ENCODE measurements at places on chromosomes 5 and 9.

DNA sequence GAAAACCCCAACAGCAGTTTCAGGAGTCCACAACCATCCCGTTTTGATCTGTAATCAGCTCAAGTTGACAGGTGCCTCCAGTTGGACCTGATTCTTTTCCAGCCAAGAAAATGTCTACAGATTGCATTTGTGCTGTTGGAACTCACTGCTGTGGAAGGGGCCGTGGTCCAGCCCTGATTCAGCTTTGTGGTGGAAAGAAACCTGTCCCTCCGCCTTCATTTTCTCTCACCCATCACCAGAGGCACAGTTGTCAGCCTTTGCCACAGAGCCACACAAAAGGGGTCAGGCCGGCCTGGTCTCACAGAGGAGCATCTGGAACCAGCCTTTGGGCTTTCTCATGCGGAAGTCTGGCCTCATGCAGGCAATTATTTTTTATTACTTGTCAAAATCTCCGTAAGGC lies 483.6 kb downstream of the GADD45G start:
- DNase-seq = no peak

DNA sequence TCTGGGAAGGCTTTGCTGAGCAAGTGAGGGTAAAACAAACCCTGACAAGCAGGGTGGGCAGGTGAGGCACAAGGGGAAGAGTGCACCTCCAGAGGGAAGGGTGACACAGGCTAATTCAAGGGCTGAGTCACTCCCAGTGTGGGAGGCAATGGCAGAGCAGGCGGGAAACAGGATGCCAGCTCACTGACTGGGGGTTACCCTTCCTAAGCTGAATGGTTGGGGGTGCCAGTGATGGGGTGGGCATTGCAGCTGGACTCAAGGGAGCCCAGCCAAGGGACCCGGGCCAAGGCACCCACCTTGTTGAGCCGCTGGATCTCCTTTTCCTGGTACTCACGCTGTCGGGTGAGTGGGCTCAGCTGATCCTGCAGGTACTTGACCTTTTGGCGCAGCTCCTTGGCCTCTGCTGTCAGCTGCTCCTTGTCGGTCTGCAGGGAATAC lies 18.4 kb downstream of the GPX3 start:
- no peak for DNase-seq

GRCh38 chr5:45089870-45090269 lies 281.1 kb downstream of the MRPS30 start:
- DNase-seq = peak; percentile 65

DNA sequence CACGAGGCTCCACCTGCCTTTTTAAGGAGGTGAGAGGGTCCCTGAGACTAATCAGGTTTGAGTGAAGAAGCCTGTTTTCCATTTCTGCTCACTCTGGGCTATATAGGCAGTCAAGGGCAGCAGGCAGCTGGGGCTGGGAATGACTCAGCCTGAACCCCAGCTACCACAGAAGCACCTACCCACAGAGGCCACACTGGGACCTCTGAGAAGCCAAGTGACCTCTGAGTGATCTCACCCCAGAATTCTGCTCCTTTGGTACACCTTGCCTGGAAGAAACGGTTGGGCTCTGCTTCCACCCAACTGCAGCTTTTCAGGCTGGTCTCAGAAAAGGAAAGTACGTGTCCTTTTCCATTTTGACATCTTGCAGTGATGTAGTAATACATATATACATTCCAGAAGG lies 6.8 kb downstream of the FAM219A start:
- no peak for DNase-seq

DNA sequence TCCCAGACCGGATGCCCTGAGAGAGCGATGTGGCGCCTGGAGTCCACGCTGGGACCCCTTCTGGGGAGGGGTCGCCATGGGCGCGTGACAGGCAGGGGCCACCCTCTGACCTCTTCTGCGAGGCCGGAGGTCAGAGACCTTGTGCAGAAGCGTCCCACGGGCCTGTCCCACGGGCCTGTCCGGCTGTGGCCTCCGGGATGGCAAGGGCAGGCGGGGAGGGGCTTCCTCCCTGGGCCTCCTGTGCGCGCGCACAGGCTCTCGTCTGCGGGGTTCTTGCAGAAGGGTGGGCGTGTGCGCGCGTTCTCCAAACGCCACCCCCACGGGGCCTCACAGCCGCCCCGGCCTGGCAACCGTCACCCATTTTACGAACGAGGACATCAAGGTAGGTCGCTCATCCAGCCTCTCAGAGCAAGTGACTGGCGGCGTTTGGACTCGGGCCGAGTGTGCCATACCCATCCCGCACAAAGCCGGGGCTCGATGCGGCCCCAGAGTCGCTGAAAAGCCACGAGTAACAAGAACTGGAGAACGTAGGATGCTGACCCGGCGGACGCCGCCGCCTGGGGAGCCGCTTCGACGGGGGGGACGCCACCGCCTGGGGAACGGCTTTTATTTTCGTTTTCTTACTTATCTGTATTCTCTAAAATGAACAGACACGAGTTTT lies 897 bp downstream of the AHRR start:
- DNase-seq = no peak

GRCh38 chr5:74648835-74649293 lies 8.3 kb upstream of the ENC1 start:
- DNase-seq = no peak

- no peak for DNase-seq
Observed at GRCh38 chr9:92992549-92992948, 45.2 kb downstream of the FGD3 start.

DNA sequence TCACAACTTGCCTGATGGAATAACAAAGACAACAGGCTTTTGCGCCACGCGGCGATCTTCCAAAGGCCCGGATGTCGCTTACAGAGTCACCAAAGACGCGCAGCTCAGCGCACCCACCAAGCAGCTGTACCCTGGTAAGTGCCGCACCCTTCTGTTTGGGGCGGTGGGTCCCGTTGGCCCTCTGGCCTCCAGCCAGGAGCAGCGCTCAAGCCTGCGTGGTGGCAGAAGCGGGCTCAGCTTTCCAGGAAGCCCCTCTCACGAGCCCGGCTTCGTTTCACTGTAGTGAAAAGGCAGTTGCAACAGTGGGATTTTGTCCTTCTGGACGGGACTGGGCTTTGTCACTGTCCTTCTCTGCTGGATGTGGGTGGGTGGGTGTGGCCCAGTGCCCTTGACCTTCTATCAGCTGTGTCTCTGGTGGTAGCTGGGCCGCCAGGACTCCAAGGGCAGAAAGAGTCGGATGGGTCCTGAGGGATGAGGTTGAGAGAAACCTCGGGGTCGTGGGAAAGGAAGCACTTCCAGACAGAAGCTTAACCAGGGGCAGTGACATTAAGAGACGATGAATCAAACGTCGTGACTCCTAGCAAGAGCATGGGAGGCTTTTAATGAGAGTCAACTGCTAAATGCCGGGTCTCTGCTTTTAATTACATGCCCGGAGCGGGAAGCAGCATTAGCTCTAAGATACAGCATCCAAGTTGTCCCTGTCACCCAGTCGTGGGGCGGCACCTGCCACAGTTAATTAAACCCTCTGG lies 49.5 kb downstream of the COL5A1 start:
- no peak for DNase-seq

GRCh38 chr5:40734986-40735385 lies 20.8 kb downstream of the TTC33 start:
- no peak for DNase-seq

DNA sequence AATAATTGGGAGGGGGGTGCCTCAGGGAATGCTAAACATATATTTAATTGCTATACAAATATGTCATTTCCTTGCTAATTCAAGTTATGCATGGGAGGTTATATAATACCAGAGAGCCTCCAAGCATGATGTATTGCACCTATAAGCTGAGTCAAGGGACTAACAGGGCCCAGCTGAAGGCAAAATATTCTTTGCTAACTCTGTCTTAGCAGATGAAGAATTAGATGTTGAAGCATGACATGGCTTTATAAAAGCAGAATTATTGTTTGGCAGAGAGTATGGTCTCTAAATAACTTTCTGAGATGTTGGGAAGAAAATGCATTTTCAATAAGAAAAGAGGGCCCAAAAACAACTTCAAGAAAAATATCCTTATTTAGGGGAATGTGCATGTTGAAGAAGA lies 60.4 kb downstream of the SGCD start:
- no peak for DNase-seq

GRCh38 chr5:11038772-11039171 lies 277.7 kb upstream of the DAP start:
- no peak for DNase-seq

DNA sequence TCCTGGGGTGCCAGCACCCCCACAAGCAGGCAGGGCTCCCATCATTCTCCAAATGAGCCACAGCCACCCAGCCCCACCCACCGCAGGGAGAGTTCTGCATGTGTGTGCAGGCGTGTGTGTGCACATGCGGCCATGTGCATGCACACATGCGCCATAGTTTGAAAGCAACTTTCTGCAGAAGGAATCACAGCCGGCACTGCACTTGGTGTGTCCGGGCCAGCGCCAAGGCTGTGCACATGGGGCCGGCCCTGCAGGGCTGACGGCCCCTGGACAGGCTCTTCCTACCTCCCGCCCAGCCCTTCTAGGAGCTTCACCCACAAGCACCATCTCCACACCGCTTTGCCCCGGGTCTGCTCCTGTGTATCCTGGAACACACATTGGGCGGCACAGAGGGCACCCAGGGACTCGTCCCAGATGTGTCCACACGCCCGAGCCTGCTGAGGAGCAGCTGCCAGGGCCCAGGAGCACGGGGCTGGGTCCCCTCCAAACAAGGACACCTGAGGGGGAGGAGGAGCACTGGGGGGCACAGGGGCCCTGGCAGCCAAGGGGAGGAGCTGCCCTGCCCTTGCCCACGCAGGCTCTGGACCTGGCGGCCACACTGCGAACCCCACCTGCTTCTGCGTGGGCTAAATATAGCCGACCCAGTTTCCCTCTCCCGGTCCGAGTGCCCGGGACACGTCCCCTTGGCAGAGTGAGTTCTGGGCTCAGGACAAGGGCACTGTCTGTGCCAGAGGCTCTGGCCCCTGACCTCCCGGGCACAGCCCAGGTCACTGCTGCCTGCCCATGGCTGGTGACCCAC lies 19.1 kb downstream of the TPPP start:
- no peak for DNase-seq

GRCh38 chr5:6825678-6826244 lies 112.5 kb downstream of the TENT4A start:
- DNase-seq = no peak

DNA sequence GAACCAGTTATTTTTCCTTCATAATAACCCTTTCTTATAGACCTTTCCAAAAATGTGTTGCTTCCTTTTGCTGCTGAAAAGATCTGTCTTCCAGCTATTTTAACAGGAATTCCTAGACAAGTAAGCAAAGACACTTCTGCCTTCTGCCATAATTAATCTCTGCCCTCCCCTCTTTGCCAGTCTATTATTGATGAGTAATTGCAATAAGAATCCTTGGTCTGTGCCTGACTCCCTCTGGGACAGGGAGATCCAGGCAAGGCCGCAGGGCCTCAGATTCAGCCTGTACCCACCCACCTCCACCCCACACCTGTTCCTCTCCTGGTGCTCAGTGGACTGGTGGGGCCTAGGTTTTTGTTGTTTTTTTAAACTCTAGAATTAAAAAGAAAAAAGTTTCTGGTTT lies 8.3 kb downstream of the FOXD1 start:
- no peak for DNase-seq

DNA sequence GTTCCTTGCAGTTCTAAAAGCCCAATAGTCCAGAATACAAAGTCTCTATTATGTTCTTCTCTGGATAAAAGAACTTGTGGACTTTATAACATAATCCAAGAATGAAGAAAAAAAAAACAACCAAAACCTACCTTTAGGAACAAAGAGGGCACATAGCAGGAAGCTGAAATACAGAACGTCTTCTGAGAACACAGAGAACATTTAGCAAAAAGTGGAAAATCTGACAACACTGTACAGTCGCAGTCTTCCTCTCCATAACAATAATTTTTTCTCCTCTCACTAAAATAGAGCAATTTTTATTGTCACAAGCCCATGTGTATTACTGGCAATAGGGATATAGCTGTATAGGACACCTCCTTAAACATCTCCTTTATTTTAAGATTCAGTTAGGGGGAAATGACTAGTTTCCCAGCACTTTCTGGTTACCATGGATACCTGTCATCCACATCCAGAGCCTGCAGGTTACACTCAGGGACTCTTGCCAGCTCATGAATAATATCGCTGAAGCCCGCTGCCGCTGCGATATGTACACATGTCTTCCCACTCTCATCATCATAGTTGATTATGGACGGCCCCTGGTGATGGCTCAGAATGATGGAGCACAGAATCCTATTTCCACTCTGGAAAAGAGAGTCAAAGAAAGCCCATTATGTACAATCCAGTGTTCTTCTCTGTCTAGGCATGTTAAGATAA lies 106.5 kb downstream of the ANKRD55 start:
- no peak for DNase-seq

- no peak for DNase-seq
Observed at GRCh38 chr9:82543726-82544125, 519.2 kb downstream of the RASEF start.

GRCh38 chr5:78718824-78719223 lies 70.3 kb upstream of the LHFPL2 start:
- DNase-seq = no peak

DNA sequence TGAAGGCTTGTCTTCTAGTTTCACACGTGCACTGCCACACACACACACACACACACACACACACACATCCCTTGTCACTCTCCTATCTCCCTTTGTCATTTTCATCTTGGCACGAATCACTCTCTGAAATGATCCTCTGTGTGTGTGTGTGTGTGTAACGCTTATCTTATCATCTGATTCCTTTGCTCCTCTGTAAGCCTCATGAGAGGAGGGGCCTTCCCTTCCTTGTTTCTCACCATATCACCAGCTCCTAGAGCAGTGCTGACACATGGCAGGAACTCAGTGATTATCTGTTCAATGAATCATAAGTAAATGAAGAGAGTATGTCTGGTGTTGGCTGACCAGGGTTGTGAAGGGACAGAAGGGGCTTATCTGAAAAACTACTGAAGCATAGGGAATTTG lies 53.3 kb downstream of the PDE4D start:
- DNase-seq = no peak

DNA sequence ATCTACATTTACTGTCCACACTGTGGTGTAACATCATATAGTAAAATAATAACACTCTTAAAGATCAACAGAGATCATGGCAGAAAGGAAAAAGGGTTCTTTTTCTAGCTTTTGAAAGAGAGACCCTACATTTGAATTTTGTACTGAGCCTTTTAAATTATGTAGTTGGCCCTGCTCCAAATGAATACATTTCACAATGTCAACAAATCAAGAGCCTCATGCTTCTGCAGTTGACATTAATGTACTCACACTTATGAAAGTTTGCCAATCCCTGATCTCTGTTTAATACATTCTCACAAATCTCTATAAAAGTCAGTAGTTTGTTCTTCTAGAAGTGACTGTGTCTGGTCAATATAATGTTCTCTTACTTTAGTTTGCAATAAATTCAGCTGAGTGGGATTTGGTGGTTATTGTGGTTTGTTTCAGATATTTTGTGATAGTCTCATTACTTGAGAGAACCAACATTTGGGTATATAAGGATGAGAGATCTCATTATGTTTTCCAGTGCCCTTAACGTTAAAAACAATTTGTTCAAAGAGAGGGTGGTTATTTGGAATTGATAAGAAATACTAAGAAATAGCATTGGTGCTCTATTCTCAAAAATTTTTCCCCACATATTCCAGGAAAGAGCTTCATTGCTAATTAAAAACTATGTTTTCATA lies 277.8 kb upstream of the FTMT start:
- DNase-seq = no peak

- peak; percentile 51 for DNase-seq
Observed at GRCh38 chr9:112921549-112921948, 30.9 kb upstream of the SLC46A2 start.
